ENCODE measurements at places on chromosomes 4 and X.

GRCh38 chrX:34300871-34301270 is 168.8 kb upstream of the FAM47A start:
- DNase-seq = no peak

DNA sequence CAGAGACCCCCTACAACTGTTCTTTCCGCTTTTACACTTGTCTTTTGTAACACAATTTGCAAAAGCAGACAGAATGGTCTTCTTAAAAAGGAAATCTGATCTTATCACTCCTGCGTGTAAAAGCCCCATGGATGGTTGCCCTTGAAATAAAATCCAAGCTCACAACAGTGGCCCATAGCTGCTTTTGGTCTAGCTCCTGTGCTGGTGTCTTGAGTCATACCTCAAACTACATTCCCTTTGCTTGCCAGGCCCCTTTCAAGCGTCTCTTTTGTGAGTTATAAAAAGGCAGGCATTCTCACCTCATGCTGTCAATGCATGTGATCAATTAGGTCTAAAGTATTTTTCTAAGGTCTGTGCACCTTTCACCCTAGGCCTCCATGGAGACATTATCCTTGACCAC is 27.6 kb downstream of the HPGD start:
- no peak for DNase-seq

- DNase-seq = no peak
Observed at GRCh38 chr4:101667348-101667747, 123.2 kb upstream of the BANK1 start.

DNA sequence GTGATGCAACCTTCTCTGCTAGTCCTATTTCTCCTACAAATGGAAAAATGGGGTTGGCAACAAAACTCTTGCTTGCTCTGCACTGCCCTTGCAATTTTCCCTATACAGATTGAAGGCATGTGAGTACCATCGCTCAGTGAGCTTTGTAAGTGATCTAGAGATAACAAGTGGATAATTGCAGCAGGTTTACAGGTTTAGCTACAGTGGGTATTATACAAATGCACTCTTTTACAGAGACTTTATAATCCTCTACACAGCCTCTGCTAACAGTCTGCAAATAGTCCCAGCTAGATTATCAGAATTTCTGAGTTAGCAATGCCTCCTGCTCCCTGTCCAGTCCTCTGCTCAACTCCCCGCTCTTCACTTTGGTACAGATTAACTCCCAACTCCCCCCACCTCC is 11.1 kb downstream of the LEF1 start:
- DNase-seq = no peak

DNA sequence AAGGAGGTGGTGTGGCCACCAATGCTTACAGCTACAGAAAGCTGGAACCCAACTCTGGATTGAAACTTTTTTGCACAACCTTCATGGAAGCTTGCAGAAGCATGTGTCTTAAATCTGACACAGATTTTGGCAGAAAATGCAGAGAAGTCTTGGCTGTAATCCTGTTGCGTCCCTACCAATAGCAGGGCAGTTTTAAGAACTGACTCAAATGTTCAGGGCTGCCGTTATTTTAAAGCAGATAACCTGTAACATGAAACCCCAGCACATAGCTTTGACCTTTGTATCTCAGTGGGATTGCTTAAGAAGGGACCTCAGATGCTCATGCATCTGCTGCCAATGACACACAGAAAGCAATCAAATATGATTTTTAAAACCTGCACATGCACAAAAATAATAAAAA is at the start of gene VEGFD:
TSS of gene VEGFD (minus strand) at position 110 of the 400 bp plus-strand sequence. CDS start 467 bp downstream, outside the sequence.
- no peak for DNase-seq

DNA sequence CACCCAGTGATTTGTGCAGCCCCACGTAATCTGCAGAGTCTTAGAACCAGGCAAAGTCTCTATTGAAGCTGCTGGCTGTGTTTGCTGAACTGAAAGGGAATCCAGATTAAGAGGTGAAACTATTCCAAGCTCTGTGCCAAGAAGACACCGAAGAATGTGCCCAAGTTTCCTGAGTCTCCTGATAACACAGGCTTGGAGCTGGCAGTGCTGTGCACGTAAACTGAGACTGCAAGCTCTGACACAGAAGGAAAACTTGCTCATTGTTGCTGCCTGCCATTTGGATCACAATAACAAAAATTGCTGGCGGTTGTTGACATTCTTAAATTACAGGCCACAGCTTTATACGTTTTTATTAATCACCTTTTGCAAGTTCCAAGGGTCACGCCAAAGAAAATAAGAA is 60.2 kb upstream of the VCX3B start:
- DNase-seq = no peak

DNA sequence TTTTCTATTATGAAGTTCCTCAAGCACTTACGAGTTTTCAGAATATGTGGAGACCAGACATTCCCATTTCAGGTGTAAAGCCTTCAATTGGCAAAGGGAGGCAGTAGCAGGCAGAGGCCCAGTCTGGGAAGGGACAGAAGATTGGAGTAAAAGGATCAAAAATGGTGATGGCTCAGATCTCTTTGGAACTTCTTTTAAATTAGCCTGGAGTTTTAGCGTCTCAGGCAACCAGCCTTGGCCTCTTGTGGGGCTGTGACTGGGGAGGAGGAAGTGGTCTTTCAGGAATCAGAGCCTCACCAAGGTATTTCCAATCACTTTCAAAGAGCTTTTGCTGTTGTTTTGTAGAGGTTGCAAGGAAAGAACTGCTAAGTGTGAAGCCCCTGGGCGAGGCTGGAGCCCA is 239.1 kb downstream of the FRAS1 start:
- no peak for DNase-seq

DNA sequence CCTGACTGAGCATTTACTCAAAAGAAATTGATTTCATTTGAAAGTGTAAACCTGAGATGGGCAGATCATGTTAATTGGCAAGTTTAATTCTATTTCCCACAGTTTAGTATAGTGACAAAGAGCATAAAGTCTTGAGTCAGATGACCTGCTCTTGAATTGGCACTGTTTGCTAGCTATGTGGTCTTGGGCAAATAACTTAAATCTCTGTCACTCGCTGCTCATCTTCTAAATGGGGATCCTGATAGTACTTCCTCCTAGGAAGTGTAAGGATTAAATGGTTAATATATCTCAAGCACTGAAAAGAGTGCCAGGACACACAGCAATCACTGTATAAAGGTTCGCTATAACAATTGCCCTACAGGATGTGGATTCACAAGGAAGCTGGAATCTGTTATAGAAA is 242.8 kb upstream of the JADE1 start:
- no peak for DNase-seq
